ENCODE measurements at places on chromosomes 16 and 17. TPM values are rescaled to one million over a fixed set of nuclear protein-coding genes. Genes with fewer than 3 reads are reported as not detected.

The RCVRN gene
- polyA plus RNA-seq: 0.32 TPM

The TMEM186 gene
- polyA plus RNA-seq: 10.9 TPM

The TNFSF13 gene
- polyA plus RNA-seq: 12.3 TPM

The PITPNM3 gene
- polyA plus RNA-seq: 7.6 TPM

DNA sequence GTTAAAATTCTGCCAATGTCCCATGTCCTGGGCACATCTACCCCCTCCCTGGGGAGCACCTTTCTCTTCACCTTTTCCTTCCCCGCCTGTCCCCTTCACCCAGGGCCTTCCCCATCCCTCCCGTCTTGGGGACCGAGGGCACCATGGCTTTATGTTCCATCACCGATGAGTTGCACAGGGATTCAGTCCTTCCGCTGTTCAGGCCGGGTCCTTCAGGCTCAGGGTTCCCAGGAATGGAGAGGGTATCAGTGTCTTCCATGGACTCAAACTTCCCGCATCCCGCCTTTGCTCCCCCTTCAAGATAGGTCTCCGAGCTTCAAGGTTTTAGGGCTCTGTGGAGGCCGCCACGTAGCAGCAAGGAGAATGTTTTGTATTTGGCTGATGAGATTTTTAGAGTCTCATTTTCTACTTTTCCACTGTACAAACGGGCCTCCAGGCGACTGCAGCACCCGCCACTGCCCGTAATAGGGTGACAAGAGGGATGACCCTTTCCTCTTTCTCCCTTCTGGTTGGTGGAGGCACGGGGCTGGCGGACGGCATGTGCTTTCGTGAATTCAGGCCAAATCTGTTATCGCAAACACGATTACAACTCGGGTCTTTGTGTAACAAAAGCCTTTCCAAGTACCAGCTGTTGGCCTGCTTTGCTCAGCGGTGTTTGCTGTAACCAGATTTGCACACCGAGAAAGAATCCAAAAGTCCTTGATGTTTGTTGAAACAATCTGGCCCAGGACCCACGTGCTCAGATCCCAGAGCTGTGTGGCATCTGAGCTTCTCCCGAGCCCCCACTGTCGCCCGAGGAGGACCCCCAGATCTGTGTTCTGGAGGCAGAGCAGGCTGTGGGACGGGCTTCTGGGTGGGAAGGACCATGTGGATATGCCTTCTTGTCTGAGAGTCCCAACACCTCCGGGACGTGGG, 236.3 kb downstream of the SEC14L1 start:
- DNase-seq: no peak

DNA sequence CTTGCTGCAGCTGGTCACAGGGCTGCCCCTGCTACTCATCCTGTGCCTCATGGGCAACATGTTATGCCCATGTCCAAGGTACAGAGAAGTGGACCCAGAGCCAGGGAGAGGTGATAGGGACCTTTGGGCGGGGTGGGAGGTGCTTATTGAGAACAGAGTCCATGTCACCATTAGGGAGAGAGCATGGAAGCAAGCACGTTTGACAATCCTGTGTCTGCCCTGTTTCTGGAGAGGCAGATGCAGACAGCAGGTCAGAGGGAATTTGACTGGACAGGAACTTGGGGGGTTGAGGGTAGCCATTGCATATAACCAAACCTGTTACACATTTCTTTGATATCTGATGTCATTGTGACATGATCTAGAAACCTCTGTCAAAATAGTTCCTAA, 14.3 kb upstream of the ARL4D start:
- DNase-seq: no peak

DNA sequence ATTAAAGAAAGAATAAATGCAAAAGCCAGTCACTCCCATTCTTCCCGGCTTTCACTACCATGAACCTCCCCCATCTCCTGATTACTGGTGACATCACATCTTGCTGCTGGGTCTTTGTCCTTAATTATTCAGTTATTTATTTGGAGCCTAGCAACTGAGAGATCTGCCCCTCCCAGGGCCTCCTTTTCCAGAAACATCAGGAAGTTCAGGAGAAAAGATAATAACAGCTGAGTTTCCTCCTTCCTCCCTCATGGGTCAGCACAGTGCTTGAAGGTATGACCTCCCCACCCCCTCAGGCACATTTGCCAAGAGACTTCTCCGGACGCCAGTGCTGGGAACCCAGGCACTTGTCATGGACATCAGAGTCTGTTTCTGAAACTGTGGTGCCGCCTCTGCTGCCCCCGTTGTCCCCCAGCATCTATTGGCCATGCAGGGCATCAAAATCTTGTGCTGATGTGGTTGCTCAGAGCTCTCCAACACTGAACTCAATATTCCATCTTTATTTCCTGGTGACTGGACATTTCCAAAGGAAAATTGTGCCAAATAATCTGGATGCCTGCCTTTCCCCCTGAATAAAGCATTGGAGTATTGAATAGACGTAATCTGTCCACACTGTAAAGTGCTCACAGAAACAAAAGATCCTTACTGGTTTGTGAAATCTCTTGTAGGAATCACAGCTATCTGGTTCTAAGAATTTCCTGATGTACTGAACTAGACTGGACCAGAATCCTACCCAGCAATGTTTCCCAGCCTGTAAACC, 71.8 kb downstream of the ZNF18 start:
- DNase-seq: no peak

DNA sequence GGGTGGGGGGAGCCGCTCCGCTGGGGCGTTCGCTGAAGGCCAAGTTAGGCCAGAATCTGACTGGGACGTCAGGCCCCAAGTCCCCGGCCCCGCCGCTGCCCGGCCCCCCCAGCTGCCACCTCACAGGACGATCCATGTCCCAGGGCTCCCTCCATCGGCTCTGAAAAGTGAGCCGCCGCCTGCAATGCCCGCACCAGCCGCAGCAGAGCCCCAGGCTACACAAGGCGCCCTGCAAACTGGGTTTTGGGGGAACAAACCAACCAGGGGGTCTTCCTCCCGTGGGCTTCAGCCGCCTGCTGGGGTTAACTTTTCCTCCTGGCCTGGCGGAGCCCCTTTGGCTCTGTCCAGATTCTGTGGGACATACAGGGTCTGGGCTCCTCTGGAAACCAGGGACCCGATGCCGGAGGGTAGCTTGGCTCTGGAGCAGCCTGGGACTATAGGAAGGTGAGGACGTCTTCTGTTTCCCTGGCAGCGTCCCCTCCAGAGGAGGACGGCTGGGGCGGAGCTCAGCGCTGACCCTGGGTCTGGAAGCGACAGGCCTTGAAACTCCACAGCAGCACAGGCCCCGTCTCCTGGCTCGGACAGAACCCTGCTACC, 835 bp downstream of the NME4 start:
- no peak for DNase-seq

- no peak for DNase-seq
Measured at GRCh38 chr17:50594128-50594823, 33.8 kb downstream of the CACNA1G start.

- no peak for DNase-seq
Measured at GRCh38 chr17:62725791-62726249, 82.3 kb downstream of the MARCHF10 start.

DNA sequence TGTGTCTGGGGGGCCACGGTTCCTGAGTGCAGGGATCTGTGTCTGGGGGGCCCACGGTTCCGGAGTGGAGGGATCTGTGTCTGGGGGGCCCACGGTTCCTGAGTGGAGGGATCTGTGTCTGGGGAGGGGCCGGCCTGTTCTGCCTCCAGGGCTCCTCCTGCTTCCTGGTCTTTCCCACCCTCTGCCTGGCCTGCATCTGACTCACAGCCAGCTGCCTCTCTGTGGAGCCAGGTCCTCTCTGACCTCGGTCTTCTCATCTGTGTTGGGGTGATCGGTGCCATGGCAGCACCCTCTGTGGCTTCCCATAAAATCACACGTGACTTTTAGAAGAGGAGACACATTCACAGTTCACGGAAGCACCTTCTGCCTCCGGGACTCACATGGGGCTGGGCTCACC, 50.3 kb downstream of the ZFPM1 start:
- no peak for DNase-seq

DNA sequence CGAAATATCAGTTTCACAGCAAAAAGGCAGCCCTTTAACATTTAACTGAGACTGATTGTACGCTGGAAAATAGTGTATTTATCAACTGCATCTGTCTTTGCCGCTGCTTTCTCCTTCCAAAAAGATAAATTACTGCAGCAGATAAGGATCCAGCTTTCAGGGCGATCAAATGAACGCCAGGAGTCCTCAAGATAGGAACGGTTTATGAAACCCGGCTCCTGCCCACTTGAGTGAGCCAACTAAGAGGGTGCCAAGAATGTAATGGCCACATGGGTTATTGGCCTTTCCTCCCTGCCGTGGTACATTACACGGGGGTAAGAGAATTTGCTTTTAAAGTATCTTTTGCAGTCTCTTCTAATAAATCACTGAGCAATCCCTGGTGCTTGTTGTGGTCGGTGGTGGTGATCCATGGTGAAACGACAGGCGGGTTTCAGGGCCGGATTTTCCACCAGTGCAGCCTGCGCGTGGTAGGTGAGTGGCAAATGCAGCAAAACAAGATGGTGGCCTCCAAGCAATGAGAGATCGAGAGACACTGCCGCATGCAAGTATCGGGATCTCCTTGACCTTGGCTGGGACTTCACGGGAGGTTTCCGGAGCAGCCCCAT, 67.5 kb upstream of the IRX6 start:
- DNase-seq: no peak

- no peak for DNase-seq
Measured at GRCh38 chr17:8572764-8573163, 57.8 kb downstream of the MYH10 start.

DNA sequence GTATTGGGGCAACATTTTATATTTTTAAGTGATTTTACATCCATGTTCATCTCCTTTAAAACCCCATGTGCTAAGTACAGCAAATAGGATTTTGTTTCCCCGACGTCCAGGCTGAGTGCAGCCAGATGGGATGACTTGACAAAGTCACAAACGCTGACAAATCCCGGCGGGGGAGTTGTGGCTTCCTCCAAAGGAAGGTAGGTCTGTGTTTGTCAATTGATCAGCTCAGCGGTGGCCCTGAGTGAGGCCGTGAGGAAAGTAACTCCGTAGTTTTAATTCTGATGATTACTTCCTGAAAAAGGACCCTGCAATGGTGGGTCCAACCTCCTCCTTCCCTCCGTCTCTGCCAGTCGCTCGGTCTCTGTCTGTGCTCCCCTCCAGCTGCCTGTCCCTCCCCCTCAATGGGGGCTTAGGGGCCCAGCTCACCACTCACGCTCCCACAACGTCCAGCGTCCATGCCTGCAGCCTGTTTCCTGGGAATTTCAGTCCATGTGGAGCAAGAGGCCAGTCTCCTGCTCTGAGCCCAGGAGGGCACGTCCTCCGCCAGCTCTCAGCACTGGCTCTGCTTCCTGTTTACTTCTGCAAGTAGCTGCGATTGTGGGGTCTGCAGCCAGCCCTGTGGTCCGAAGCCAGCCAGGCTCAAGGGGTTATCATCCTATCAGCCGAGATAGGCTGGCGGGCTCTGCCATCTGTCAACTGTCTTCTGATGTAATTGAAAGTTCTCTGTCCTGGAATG, 209.4 kb upstream of the FOXF1 start:
- DNase-seq: no peak
